Cardiac fibroblast (primary cell): ENCODE measurements at places on chromosomes 3 and 15.

- DNase-seq = peak; percentile 51
Measured at GRCh38 chr15:48647962-48648361, 2.5 kb upstream of the FBN1 start.

DNA sequence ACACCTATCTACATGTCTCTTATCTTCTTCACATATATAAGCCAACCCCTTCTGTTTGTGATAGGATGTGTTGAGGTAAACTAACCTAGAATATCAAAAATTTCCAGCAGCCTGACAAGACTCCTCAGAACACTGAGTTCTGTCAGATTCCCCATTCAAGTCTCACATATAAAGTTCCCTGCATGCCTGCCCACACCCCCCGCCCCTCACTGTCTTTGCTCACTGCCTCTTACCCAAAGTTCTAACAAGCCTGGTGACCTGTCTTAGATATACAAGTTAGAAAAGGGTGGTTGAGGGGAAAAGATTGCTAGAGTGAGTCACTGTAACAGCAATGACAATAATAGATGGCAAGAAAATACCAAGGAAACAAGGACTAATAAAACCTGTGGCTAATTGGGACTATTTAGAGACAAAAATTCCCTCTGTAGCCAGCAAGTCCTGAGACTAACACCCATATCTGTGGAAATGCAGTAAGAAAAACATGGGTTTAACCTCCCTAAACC is 40.1 kb downstream of the FBXO22 start:
- DNase-seq = no peak

DNA sequence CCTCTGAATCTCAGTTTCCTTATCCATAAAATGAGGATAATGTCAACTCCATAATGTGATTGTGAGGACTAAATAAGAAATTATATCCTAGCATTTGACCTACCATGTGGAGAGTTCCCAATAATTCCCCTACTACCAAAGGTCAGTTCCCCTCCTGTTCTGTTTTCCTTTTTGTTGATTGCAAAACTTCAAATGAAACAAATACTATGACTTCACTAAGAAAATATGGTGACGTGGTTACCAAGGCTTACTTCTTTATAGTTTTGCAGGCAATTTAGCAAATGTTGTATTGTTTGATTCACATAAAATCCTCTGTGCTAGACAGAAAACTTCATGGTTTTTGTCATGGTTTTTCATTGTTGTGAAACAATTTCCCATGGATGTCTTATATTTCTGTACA is 153.8 kb upstream of the RORA start:
- DNase-seq = peak; percentile 77

- no peak for DNase-seq
Measured at GRCh38 chr15:38208206-38208605, 44.4 kb upstream of the SPRED1 start.

DNA sequence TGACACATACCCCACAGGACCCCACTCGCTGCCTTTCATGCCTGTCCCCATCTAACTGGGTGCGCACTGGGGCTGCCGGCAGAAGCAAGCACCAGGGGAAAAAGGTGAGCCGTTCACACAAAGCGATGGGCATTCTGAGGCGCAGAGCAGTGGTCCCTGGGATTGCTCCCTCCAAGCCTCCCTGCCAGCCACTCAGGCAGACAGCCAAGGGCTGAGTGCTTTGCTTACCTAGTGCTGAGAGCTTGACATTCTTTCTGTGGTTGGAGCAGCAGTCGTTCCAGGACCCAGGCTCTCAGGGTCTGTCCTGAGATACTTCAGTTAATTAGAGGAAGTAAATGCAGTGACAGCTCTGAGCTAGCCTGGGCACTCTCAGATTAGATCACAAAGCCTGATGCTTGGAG is 5.7 kb downstream of the ESYT3 start:
- DNase-seq = no peak

DNA sequence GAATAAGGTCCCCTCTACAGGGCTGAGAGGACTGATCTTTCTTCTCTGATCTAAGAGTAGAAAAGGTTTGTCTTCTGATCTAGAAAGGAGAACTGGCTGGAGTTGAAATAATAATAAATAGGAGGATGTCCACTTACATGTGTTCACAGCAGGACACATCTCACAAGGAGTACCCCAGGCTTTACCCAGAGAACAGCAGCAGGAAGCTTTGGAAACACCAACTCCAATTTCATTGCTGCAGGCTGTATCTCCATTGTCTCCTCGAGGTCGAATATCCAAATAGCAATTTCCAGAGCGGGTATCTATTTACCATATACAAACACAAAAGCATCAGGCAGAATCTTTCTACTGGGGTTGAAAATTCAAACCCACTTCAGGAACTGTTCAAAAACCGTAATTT is 136.6 kb downstream of the DUT start:
- no peak for DNase-seq

DNA sequence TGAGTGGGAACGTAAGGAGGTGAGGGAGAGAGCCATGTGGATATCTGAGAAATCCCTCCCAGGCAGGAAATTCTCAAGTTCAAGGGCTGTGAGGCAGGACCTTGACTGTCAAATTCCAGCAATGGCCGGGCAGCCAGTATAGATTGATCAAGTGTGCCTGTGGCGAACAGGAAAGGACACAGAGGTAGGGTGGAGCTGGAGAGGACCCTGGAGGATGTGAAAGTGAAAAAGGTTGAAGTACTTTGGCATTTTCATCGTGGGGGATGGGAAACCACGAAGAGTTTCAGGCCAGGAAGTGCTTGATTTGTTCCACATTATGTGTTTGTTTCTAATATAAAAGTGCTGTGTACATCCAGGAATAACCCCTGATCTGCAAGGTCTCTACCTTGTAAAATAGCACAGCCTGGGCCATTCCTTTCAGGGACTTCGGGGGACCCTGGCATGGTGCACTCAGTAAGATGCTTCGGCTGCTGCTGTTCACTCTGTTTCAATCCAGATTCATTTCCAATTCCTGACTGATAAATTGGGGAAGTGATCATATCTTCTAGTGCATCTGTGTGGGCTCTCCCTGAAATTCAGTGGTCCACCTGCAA is 156.6 kb downstream of the MCTP2 start:
- no peak for DNase-seq

DNA sequence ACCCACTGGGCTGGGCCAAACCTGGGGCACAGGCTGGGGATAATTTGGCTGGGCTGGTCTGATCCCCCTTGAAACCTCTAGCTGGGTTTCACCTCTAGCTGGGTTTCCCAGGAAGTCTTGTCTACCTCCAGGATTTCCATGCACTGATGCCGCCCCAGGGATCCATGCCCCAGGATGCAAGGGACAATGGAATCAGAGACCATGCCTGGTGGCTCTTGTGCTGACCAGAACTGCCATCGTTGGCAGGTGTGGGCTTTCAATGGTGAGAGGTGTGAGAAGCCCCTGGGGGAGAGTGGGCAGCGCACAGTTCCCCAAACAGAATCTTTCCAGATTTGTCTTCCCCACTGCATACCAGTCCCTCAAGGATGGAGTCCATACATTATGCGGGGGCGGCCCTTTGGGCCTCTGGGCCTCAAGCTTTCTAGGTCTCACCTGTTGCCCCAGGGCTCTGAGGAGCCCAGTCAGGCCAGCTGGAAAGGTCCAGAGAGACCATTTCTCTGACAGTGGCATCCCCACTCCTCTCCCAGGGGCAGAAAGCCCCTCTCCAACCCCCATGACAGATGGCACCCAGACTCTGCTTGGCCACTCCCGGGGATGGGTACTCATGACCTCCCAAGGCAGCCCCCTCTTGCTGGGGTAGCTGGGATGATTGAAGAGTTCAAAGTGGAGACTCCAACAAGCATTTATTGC is 35.4 kb downstream of the EPHB3 start:
- no peak for DNase-seq

DNA sequence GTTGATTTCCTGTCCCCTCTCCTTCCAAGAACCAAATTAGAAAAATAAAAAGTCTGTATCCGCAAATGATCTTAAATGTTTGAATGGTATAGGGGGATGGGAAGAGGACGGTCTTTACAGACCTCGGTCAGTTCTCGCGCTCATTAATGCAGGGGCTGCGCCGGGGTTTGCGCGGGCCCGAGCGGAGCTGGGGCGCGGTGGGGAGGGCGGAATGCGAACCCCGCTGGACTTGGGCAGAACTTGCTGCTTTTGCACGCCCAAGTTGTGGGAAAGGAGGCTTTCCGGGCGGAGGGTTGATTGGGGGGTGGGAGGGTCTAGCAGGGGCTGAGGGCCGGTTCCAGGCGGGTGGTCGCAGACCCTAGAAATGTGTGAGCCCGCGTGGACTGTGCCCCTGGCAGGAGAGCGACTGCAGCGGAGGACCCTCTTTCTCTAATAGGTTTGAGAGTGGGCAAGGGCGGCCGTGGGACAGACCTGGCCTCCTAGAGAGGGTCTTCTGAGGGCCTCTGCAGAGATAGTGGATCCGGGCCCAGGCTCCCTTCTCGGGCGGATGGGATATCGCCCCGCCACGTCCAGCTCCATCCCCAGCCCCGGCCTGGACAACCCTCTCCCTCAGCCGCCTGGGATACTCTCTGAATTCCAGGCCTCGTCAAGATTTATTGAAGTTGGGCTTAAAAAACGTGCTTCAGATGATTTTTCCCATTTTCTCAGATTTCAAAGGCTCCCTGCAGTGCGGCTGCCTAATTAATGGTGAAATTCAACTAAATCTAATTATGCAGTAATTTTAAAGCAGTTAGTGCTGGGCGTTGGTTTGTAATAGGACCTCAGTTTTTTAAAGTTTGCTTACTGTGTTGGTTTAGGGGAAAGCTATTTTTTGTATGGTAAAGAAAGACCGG is 11.3 kb downstream of the NR2F2 start:
- peak; percentile 44 for DNase-seq

DNA sequence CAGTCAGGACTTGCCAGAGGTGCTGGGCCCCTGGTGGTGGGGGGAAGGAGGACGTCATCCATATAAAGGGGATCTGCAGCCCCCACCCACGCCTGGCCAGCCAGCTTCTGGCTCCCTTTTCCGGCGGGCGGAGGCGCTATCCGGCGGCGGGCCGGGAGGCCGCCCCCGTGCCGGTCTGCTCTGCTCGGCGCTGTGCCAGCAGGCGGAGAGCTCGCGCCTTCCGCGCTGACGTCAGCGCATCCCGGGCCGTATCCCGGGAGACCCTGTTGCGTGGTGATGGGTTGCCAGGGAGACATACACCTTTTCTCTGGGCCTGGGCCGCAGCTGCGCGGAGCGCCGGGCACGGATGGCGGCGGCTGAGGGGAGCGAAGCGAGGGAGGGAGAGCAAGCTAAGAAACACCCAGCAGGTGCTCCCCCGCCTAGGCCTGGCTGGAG is 1.1 kb downstream of the FAM131A start:
- DNase-seq = peak; percentile 93

GRCh38 chr15:73240866-73241499 is 127.8 kb downstream of the HCN4 start:
- peak; percentile 79 for DNase-seq

DNA sequence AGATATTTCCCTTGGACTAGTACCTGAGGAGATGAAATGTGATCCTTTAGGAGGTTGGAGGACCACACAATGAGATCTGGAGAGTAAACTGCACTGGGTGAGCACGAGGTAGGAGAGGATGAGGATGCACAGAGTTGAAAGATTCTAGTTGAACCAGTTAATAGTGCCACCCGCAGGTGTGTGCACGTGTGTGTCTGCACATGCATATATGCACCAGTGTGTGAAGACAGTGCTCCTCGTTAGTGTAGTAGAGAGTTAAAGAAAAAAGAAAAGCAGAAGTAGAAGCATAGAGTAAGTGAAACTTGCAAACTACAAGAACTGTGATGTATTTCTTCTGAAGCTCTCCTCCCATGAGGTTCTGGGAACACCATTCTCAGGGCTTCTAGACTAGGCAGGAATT is 8.4 kb downstream of the MED12L start:
- no peak for DNase-seq

DNA sequence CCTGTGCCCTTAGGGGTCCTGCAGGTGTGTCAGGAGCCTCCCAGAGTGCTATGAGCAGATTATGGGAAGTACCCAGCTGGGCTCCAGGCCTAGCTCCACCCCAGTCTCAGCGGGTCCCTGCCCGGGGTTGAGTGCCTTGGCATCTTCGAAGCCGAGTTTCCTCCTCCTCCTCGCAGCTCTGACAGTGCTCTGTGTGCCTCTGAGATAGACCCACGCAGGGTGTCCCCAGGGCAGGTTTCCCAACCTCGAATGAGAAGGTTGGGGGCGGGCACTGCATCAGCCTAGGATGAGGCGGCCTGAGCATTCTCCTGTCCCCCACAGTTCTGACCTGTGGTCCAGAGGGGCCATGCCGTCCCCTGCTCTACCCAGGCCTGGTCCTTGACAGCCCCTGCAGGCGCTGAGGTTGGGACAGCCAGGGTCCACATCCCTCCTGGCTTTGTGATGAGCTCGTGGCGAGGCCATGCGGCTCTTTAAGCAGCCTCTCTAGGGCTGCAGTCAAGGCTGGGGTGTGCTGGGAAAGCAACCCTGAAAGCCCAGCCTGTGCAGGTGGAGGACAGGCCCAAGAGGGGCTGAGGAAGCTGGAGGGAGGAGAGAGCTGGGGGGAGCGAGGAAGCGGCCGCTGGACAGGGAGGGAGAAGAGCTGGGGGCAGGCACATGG is 20.2 kb upstream of the SKOR1 start:
- no peak for DNase-seq

- peak; percentile 86 for DNase-seq
Measured at GRCh38 chr15:67225336-67225735, 29.1 kb downstream of the AAGAB start.

DNA sequence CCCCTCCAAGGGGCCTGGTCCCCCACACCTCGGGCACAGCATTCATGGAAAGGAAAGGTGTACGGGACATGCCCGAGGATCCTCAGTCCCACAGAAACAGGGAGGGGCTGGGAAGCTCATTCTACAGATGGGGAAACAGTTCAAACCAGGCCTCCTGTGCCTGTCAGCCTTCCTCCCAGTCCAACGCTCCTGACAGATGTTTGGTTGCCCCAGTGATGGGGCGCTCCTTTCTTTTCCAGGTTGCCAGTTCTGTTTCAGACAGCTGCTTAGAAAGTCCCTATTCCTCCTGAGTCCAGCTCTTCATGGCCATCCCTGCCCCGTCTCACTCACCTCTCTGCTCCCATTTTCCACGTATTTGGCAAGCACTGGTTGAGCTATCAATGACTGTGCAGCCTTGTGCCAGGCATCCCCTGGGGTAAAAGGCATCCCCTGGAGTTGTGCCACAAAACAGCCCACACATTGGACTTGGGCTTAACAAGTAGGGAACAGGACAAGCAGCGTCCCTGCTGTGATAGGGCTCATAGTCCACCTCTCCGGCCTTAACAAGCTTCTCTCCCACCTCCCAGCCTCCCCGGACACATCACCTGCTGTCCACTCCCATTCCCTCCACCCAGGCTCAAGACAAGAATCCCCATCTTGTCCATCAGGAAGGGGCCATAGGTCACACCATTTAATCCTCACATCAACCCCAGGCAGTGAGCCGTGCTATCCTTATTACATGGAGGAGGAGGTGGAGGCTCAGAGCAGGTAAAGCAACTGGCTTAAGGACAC is 6.6 kb downstream of the OXTR start:
- DNase-seq = no peak
